ENCODE measurements at places on chromosomes 13 and 19.
A peak's percentile ranks its signal among the peaks of the same experiment; 100 is the strongest.

DNA sequence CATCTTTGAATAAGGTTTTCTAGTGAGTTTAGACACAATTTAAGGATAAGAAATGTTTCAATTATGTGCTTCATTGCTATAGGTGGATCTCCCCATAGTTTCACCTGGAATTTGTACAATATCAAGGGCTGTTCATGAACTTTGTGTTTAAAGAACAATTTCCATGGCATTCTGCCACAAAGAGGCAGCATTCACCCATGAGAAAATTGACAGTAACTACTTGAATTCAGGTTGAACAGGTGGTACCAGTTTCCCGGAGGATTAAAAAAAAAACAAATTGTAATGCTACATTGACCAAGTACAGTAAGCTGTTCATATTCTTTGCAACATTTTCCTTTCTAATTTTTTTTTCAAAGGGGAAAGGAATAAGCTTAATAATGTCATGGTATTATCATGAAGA is 9.1 kb downstream of the SLITRK5 start:
- DNase-seq: no peak

DNA sequence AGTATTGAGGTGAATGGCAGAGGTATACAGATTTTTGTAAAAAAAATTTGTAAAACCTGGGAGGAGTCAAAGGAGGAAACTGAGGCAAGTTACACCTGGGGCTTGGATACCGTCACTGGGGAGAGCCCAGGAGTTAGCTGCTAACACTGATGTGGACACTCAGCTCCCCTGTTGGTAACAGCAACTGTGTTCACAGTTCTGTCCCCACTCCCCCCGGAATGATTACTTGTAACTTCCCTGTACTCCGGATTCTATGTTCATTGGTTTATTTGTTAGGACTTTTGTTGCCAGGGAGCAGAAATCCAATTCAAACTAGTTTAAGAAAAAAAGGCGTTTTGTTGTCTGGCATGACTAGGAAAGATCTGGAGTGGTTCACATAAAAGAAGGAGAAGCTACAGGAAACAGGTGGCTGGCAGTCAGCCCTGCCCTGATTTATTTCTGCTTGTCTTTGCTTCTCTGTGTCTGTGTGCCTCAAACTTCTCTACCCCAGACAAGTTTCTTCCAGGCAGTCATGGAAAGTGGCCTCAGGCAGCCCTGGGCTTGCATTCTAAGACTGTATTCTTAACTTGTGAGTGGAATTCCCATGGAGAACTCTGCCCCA is 2.3 kb upstream of the GPR12 start:
- no peak for DNase-seq

DNA sequence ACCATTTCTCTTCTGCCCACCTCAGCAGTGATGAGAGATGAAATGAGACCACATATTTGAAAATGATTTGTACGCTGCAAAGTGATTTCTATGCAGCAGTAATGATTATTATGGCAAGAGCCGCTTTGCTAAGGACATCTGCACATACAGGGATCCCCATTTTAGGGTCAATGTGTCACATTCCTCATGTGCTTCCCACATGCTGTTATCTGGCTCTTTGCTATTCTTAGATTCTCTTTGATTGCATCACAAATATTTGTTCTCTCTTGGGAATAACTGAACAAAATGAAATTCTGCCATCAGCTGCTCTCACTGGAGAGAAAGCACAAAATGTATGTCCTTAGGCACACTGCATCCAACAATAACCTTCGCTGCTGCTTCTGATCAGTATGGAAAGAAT is 209.5 kb upstream of the IPO5 start:
- DNase-seq: no peak

- peak; percentile 44 for DNase-seq
Measured at GRCh38 chr19:48400018-48400742, 6.7 kb downstream of the GRIN2D start.

- no peak for DNase-seq
Measured at GRCh38 chr19:57664269-57665127, 4.2 kb upstream of the ZSCAN4 start.

DNA sequence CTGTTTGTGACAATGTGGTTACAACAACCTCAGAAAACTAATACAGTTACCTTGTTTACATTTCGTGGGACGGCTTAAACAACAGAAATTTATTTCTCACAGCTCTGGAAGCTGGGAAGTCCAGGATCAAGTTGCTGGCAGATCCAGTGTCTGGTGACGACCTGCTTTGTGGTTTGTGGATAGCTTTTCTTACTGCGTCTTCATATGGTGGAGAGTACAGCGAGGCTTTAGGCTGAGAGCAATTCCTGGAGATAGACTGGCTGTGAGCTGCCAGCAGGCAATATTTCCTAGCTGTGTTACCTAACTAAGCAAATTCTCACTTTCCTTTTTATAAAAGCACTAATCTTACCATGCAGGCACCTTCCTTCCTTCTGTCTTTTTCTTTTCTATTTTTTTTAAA is 1203.5 kb upstream of the PRR20A start:
- DNase-seq: no peak

DNA sequence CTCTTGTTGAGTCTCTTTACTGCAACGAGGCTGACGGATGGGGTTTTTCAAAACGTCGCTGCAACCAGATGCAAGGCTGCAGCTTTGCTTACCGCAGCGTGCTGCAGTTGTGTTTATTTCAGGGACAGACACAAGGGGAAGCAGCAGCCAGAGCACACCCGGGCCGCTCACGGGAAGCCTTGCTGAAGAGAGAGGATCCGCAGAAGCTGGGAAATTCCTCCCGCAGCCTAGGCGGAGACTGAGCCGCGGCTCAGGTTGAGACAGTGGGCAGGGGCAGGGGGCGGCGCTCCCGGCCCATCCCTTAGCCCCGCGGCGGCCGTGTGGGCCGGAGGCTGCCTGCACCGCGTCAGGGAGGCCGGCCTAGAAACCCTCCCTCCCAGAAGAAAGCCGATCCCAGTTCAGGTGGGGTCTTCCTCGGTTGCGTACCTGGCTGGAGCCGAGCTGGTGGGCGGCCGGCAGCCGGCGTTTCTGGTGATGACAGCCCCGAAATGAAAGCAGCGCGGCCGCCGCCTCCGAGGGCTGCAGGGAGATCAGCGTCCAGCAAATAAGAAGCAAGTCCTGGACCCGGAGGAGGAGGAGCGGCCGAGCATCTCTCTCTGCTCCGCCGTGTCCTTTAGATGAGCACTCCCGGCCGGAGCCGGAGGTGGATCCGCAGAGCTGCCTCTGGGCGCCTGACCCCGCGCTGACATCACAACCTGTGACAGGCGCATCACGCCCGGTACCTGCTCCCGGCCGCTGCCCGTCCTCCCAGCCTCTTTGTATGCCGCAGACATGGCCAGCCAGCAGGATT is at the start of gene FRY:
TSS of gene FRY (plus strand) at position 750 of the 790 bp plus-strand sequence. CDS start at position 772, 22 bp downstream.
- peak; percentile 51 for DNase-seq

GRCh38 chr13:109818886-109819285 is 32.5 kb upstream of the IRS2 start:
- no peak for DNase-seq

- DNase-seq: no peak
Measured at GRCh38 chr13:114174529-114174961, 4.5 kb upstream of the CFAP97D2 start.

DNA sequence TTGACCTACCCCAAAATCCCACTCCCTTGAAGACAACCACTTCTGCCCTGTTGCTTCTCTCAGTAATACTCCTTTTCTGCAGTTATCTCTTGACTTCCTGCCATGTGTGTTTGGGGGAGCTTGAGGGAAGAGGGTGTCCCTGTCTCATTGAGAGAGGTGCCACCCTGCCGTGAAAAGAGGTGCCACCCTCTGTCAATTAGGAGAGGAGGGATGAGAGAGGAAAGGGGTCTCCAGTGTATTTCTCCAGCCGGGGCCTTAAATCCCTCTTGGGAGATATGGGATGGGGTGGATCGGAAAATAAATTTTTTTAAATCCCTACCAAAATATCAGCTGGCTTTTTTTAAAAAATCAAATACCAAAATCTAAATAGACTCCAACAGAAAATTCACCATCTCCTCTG is 16.5 kb downstream of the PLD3 start:
- no peak for DNase-seq

DNA sequence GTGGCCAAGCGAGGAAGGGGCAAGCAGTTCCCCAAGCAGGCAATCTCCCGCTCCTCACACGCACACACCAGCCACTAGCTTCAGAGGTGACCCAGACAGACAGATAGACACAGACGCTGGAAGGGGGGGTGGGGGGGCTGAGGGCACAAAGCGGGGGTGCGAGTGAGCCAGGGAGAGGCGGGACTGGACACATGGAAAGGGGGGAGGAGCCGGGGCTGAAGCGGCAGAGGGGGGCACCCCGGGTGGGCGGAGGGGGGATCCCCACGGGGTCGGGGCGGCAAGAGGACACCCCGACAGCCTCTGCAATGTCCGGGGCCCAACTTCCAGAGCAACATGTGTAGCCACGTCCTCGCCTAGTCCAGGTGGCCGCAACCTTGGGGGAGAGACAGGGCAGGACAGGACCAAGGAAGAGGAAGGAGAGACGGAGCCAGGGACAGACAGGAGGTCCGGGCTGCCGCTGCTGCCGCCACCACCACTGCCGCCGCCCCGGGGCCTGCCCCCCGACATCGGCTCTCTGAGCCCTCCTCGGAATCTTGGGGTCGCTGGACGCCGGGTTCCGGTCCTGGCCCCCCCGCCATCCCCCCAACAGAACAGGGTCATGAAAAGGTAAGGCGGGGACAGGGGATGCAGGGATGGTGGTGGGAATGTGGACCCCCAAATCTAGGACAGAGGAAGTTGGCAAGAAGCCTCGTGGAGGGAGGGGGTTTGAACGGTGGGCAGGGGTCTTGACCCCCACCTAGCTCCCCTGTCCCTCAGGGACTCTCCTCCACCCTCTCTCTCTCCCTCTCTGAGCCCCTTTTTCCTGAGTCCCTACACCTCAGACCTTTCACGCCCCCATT is 1.1 kb downstream of the GRIN2D start:
- DNase-seq: no peak

DNA sequence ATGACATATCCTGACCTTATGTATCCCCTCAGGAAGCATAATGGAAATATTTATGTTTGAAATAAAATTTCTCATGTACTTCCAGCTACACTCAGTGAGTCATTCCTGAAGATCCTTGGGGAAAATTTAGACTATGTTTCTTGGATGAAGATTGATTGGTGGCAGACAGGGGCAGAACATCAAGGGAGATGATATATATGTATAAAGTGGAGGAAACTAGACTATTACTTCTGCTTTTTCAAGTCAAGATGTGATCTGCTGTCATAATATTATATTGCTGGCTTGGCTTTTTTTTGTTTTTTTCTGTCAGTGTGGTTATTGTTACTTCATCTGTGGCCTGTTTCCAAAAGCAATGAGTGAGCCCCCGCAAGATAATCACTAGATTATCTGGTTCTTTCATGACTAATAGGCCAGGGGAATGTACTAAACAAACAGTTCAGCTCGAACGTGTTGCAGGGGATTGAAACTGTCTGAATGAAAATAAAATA is 87.2 kb upstream of the TNFSF11 start:
- no peak for DNase-seq

DNA sequence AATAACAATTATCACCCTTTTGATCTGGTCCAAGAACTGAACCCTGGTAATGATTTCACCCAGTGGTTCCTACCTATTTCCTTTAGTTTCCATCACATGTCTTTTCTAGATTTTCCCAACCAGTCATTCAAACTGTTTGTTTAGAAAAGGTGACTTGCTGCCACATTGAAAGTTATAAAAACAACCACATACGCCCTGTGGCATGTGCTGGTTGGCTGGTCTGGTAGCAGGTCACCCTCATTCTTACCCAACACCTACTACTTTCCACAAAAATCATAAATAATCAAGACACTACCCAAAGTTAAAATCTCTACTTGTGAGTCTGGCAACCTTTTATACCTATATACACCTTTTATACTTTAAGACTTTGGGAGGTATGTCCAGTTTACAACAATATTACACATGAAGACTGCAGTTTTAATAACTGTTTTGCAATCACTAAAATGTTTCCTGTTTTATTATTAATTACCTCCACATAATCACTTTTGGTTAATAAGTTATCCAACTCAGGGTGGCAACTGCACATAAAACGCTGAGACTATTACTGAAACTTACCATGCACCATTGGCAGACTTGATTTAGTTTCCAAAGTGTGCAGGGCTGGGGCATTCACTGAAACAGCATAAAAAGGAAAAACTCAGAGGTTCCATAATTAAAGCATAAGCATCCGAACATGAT is 38.9 kb downstream of the DZIP1 start:
- no peak for DNase-seq

DNA sequence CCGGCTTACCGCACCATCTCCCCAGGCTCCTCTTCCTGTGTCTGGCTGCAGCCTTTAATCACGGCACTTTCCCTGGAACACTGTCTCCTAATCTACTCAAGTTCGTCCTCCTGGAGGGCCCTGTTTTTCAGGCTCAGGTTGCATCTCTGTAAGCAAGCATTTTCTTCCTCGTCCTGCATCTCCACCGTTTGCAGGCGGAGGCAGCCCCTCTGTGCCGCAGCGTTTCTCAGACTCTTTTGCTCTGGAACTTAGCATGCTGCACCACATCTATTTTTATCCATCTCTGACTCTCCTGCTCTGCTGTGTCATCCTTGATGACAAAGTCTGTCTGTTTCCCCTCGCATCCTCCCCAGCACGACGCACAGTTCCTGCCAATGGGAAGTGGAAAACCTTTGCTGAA is 117.5 kb downstream of the ATP8A2 start:
- DNase-seq: no peak

GRCh38 chr13:72850959-72851677 is 69.2 kb downstream of the PIBF1 start:
- no peak for DNase-seq

GRCh38 chr19:51386882-51387520 is 773 bp downstream of the LIM2 start:
- DNase-seq: no peak

DNA sequence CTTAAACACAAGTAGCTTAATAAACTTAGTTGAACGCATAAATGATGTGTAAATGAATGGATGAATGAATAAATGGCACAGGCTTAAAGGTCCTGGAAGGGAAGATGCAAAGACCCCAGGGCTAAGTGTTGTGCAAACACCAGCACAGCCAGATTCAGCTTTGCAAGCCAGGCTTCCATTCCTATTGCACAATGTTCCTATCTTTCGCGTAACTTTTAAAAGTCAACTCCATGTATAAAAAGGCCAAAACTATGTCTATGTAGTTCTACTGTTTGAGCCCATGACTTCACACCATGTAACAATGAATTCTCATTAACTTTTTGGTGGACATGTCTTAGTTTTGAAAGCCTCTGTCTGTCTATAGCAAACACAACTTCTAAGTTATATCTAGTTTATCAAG is 226.0 kb downstream of the NALCN start:
- DNase-seq: no peak

GRCh38 chr13:71786875-71787274 is 80.1 kb downstream of the DACH1 start:
- DNase-seq: no peak

Measured in activated naive CD4-positive, alpha-beta T cell treated with Interleukin-2 at 50 U/mL for 16 hours (primary cell).